ENCODE measurements at places on chromosomes 7 and 10.

DNA sequence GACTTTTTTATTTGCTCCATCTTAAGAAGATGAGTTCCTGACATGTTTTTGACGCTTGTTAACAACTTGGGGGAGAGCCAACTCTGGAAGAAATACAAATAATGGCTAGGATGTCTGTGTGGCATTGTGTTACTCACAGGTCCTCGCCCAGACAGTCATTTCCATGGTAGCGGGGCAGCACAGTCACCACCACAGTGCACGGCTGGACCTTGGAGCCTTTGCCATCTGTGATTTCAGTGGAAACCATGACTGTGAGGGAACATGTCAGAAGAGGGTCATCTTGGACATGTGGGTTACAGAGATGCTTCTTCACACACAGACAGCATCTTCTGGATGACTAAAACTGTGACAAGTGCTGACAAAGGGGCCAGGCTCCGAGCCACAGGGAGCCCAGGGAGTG is 74.5 kb downstream of the PKD1L1 start:
- no peak for DNase-seq

- no peak for DNase-seq
Measured at GRCh38 chr7:71761336-71761735, 629.4 kb downstream of the GALNT17 start.

DNA sequence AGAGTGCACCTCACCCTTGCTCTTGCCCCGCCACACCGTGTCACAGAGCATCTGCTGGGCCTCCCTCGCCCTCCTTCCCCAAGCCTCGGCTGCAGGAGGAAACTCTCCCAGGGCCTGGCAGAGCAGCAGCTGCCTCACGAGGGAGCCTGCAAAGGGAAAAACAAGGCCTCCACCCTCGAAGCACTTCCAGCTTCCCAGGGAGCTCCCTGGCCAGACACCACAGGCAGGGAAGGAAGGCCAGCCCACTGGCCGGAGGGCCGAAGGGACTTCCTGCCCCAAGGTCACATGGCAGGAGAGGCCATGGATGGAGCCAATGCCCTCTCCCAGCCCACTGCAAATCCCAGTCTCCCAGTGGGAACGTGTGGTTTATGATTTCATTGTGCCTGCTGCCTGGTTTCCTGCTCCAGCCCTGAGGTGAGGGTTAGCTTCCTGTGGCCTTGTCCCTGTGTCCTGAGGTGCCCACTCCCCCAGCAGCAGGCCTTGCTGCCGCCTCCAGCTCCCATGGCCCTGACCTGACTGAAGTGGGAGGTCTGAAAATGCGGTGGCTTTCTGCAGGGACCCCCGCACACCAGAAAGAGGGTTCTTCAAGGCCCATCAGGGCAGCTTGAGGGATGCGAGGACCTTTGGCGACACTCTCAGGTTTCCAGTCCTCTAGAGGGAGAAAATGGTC is 100.5 kb upstream of the PPIF start:
- DNase-seq: no peak

GRCh38 chr7:111107579-111107978 is 16.7 kb downstream of the LRRN3 start:
- DNase-seq: no peak

- no peak for DNase-seq
Measured at GRCh38 chr10:29873941-29874484, 185.4 kb downstream of the JCAD start.

- DNase-seq: no peak
Measured at GRCh38 chr10:55397777-55398496, 596.9 kb upstream of the PCDH15 start.
